ENCODE measurements at places on chromosomes 7 and 10.

DNA sequence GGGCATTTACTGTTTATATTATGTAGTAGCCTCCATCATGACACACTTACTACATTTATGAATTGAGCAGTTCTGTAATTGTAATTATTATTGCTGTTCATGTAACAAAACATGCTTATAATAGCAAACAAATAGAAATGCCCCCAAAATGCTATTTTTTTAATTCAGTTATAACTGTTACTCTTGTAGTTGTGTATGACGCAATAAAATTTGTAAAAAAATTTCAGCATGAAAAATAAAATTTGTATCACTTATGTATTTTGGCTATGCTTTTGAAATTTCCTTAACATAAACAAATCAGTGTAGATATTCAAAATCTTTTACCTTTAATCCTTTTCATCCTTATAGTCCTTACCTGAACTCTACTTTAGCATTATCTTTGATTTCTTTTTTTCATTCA lies 25.9 kb downstream of the TMEM106B start:
- DNase-seq: no peak

DNA sequence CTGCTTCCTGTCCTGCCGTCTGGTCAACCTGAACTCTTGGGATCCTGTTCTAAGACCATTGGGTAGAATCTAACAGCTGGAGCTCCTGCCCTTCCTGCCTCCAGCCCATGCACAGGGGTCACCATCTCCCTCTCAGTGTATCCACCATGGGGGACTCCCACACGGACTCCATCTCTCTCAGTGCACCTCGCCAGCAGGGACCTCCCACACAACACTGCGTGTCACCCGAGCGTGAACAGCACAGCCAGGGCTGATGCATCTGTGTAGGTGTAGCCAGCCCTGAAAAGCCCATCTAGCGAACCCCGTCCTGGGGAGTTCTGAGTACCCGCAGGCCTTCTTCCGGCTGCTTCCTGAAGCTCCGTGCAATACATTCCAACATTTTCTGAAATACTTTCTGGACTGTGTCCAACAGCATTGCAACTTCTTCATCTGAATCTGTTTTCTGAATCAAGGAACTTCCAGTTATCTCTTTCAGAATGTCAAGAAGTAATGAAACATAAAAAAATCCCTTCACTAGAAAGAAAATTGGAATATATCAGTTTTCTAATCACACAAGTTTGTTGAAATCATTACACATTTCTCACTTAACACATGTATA lies 52.5 kb downstream of the NCAPG2 start:
- no peak for DNase-seq

DNA sequence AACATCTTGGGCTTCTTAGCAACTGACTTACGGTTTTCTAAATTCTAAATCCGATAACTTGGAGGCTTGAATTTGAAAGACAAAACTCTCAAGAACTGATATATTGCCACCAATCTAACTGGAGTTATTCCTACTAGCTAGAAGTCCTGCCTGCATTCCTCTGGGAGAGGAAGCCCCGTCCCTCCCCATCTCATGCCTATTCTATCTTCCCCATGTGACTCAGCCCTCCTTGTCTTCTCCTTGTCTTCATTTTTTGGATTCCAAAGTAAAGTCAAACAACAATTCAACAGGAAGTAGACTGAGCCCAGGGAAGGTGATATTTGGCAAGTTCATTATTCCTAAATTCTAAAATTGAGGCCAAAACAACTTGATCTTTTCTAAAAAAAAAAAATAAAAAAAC lies 587.7 kb downstream of the KCNMA1 start:
- no peak for DNase-seq

DNA sequence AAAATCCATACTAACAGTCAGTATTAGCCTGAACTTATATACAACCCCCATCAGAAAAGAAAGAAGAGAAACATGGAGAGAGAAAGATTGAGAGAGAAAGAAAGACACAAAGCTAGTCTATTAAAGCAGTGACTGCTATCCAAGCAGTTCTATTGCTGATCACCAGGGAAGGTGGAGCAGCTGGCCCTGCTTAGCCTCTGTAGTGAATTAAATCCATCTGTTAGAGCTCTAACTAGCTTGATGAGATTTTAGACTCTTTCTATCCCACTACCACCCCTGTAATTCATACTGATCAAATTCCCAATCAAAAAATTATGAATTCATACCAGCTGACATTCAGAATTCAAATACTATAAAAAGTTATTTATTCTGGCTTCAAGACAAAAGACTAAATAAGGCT lies 486.0 kb upstream of the LRRN3 start:
- no peak for DNase-seq

GRCh38 chr7:150950496-150951180 lies 27.5 kb downstream of the KCNH2 start:
- DNase-seq: no peak

GRCh38 chr7:81533931-81534330 lies 235.9 kb downstream of the HGF start:
- no peak for DNase-seq

DNA sequence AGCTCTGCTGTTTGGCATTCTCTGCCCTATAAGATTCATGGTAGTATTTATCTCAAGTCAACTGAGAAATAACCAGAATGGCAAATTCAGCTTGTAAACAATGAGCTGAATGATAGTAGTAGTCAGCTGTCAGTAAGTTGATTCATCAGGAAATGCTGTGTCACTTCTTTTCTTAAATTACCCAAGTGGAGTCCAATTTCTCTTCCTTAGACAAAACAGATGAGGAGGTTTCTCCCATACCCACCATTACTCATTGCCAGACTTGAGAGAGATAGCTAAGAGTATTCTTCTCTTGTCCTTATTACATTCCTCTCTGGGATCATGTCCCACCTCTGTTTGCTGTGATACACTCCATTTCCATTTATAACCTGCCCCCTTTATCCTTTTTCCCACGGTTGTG lies 159.8 kb upstream of the STEAP1 start:
- no peak for DNase-seq

DNA sequence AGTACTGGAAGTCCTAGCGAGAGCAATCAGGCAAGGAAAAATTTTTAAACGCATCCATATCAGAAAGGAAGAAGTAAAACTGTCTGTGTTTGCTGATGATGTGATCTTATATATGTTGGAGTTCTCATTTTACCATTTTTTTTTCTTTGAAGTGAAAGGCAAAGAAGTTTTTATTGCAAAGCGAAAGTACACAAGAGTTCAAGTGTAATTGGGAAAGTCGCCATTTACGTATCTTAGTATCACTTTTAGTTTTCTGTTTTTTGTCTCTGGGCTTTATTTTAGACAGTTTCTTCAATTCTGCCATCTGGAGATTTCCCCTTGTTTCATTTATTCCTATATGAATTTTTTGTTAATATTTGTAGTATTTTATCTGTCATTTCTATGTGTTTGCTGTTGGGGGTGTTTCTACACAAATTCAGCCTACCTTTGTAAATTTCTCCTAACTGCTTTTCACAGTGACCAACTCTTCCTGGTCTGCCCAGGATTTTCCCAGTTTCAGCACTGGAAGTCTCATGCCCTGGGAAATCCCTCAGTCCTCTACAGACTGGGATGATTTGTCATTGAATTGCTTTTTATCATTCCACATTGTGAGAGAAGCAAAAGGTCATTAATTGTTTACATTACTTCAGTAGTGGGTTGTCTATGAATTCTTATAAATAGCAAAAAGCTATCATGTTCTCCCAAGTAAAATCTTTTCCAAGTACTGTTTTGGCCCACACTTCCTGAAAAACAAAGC lies 23.2 kb downstream of the BET1 start:
- DNase-seq: no peak

DNA sequence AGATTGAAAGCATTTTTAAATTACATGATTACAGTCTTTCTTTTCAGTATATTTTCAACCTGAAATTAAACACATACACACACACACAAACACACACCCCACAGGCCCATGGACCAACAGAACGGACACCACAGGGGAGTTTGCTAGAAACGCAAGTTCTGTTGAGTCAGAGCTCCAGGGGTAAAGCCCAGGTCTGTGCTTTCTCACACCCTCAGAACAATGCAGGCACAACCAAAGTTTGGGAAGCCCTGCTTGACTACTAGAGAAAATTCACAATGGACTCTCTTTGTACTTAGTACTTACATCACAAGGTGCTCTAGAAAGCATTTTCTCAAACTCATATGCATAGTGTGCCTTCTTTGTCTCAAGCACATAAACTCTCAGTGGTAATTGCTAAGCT lies 704.0 kb upstream of the IGFBP3 start:
- DNase-seq: no peak

DNA sequence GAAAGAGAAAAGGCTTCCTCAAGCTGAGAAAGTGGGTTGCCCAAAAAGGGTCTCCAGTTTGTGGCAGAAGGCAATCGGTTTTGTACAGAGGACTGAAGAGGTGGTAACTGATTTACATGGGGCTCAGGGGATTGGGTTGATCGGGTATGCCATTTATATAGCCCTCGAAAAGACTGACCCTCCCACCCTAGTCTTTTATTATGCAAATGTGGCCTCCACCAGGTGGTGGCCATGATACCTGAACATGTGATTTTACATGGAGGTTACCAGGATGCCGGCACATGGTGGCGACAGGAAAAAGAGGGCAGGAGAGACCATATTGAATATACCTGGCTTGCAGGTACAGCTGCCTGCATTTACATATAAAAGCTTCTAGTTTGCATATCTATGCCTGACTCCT lies 36.7 kb downstream of the ATE1 start:
- no peak for DNase-seq

GRCh38 chr10:44859546-44860285 lies 51.4 kb upstream of the TMEM72 start:
- DNase-seq: no peak

DNA sequence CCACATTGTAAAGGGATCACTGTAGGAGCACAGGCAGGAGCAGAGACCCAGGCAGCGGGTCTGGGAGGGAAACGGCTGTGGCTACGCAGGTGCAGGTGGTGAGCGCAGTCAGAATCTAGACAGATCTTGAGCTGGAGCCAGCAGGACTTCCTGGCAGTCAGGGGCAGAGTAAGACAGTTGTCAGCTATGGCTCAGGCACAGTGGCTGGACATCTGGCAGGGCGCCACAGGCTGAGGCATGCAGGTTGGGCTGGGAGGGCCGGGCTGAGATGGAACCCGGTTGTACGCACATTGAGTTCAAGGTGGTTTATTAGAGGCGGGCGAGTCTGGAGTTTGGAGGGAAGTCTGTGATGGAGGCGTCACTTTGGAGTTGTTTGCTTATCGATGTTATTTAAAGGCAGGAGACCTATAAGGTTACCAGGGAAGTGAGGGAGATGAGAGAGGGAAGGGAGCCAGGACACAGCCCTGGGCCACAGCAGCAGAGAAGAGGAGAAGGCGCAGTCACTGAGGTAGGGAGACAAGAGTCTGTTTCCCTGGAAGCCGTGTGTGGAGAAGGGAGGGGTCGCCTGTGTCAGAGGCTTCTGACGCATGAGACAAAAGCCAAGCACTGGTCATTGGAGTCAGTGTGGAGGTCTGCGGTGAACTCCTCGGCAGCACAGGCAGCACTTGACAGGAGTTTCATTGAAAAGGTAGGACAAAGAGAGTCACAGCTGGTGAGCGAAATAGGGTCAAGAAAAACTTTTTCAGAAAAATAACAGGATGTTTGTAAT lies 73.8 kb downstream of the LANCL2 start:
- DNase-seq: no peak
